Fibroblast of skin of scalp (primary cell): ENCODE measurements at places on chromosomes 6 and 20.

DNA sequence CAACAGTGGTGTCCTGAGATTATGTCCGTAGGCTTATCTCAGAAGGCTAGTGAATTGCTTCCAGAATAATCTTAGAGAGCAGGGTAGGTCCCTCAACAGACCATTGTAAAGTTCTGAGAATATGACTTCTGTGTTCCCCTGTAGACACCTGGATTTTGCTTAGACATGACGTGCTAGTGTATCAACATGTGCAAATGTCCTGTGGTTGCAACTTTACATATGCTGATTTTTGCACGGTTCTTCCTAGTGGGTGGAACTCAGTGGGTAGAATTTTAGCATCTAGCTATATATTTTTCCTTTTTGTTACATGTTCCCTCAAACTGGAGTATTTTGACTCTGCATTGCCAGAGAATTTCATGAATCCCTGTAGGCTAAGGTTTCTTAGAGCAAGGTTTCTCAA lies 459.2 kb downstream of the RNF144B start:
- no peak for DNase-seq

DNA sequence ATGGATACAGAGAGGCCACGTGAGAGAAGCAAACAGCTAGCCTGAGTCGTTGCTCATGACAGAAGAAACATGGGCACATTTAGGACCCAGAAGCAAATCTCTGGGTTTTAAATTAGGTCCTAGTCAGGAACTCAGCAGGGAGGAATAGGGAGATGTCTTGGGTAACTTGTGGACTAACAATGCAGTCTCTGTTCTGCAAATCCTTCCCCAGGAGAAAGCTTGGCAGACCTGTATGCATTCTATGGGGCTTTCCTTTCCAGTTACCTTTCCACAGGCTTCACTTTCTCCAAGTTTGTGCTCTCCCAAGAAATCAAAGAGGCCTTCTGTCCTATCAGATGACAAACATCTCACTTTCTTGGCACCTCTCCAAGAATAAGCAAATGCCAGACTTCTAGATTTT lies 47.2 kb upstream of the PLCB4 start:
- peak; percentile 28 for DNase-seq

- no peak for DNase-seq
Observed at GRCh38 chr6:108677894-108678293, 117.2 kb downstream of the FOXO3 start.

DNA sequence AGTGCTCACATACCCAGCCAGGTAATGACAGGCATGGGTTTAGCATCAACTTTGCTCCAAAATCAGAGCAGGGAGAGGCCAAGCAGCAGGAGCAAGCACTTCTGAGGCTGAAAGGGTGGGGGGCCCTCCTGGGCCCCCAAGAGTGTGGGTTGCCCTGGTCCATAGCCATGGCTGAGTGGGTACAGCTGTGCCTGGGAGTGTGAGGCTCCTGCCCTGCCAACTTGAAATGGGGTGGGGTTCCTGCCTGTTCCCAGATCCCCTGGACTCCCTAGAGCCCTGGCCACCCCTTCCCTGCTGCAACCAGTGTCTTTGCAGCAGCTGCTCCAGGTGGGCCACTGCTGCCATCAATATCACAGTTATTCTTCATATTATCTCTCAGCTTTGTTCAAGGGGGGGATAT lies 1224.2 kb upstream of the GJE1 start:
- DNase-seq: no peak

GRCh38 chr6:39524007-39524406 lies 201.2 kb downstream of the KIF6 start:
- DNase-seq: no peak

GRCh38 chr20:3685341-3685740 lies 3.5 kb upstream of the ADAM33 start:
- no peak for DNase-seq

GRCh38 chr6:161578478-161578877 lies 304.6 kb upstream of the AGPAT4 start:
- no peak for DNase-seq

GRCh38 chr6:43383021-43383667 lies 13.7 kb upstream of the ZNF318 start:
- DNase-seq: peak; percentile 57

DNA sequence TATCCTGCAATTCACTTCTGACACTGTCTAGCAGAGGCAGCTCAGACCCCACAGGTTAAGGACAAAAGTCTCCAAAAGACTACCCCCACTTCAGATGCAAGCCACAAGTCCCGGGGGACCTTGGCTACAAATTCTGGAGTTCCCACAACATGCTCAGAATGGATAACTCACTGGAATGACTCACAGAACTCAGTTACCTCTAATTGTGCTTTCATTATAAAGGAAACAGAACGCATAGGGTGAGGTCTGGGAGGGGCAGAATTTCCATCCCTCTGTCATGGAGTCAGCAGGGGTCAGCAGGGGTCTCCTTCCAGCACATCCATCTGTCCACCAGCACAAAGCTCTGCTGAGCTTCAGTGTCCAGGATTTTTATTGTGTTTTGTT lies 184.2 kb downstream of the CDH4 start:
- peak; percentile 94 for DNase-seq

DNA sequence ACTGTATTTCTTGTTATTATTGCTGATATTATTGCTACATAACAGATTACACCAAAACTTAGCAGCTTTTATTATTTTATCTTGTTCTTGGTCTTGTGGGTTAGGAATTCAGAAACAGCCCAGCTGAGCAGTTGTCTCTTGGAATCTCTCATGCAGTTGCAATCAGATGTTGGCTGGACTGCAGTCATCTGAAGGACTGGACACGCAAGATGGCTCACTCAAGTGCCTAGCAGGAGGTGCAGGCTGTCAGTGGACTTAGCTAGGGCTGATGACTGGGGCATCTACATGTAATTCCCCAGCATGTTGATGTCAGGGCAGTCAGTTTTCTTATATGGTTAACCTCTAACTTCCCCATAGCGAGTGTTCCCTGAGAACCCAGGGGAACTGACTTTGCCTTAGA lies 128.6 kb upstream of the PLCB4 start:
- DNase-seq: no peak

GRCh38 chr6:63807056-63807455 lies 171.5 kb downstream of the PHF3 start:
- DNase-seq: no peak

- peak; percentile 94 for DNase-seq
Observed at GRCh38 chr6:75331151-75331550, 46.6 kb upstream of the TMEM30A start.

DNA sequence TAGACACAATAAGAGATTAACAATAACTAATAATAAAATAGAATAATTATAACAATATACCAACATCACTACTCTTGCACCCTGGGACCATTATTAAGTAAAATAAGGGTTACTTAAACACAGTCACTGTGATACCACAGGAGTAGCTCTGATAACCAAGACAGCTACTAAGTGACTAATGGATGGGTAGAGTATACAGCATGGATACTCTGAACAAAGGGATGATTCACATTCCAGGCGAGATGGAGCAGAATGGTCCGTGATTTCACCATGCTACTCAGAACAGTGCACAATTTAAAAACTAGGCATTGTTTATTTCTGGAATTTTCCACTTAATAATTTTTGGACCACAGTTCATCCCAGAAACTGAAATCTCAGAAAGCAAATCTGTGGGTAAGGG lies 80.0 kb upstream of the FUT9 start:
- DNase-seq: no peak

DNA sequence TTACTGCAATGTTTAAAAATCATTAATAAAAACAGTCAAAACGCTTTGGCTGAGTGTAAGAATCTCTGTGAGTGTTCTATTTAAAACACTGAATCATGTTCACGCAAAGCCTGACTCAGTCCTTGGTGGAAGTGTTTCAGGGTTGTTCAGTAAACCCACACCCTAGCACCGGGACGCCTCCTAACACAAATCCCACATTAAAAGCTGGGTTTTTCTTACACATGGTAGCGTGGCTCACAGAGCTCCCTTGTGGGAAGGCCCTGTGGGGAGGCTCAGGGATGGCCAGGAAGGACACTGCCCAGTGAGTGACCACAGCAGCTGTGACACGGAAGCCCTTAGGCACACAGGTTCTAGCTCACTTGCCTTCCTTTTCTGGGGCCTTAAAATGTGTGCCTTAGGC lies 80.2 kb downstream of the GMPR start:
- DNase-seq: peak; percentile 74

DNA sequence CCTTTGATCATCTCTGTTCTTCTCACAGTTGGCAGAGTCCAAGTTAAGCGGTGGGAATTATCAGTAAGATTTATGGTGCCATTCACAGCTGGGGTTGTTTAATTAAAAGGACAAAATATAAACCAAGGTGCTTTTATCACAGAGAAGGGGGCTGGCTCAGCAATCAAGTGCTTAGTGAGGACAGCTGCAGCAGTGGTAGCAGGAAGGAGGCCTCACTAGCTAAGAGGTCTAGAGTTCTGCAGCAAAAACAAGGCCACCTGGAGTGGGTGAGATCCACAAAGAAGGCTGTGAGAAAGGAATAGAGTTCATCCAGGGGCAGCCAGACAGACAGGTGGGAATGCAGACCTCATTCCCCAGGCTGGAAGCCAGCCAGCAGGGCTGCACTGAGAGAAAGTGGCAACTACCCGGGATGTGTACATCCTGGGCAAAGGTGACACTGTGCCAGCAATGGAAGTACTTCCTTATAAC lies 37.1 kb downstream of the PIGU start:
- no peak for DNase-seq

GRCh38 chr6:110514818-110515217 lies 38.4 kb upstream of the SLC22A16 start:
- DNase-seq: no peak

DNA sequence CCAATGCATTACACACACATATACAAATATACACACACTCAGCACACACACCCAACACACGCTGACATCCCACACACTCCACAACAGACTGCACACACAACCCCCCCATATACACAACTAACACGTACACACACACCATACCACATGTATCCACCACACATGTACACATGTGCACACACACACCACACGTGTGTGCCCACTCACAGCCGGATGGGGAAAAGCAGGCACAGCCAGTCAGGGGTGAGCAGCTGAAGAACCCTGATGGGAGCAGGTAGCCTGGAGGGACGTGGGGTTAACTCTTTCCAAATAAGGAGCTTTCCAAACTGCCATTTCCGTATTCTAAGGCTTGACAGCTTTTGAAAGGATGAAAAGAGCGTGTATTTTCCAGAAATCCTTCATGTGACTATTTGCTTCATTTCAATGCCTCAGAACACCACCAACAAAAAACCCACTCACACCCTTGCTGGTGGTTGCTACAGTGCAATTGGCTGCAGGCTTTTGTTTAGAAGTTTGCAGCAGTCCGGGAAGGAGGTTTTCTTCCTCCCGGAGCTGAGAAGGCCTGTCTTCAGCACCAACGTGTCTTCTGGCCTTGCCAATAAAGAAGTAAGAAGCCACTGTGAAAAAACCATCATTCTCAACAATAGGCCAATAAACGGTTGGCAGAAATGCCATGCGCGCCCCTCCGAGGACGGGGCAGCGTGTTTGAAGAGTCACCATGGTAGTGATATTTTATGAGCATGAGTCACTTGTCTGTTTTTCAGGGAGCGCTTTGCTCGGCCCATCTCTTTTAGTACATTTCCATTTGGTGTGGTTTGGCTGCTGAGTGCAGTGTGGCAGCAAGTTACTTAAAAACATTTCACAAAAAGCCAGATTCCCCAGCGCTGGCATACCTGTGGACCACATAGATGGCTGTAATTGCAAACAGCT lies 131.3 kb upstream of the GMDS start:
- peak; percentile 46 for DNase-seq

- no peak for DNase-seq
Observed at GRCh38 chr6:4258733-4259132, 123.4 kb upstream of the ECI2 start.

DNA sequence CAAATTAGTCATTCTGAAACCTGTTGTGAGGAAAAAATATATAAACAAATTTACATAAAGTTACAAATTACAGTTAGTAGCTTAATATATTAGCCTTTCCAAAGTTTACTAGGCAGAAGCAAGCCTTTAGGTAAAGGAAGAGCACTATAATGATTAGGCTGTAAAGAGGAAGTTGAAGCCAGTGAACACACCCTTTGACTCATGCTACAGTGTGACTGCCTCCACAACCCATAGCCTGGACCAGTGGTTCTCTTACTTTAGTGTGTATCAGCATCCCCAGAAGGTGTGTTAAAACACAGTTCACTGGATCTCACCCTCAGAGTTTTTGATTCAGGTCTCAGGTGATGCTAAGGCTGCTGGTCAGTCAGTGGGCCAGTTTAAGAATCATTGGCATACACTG lies 91.4 kb upstream of the DEFB112 start:
- DNase-seq: no peak

GRCh38 chr6:80338201-80338836 lies 231.8 kb downstream of the BCKDHB start:
- peak; percentile 38 for DNase-seq

DNA sequence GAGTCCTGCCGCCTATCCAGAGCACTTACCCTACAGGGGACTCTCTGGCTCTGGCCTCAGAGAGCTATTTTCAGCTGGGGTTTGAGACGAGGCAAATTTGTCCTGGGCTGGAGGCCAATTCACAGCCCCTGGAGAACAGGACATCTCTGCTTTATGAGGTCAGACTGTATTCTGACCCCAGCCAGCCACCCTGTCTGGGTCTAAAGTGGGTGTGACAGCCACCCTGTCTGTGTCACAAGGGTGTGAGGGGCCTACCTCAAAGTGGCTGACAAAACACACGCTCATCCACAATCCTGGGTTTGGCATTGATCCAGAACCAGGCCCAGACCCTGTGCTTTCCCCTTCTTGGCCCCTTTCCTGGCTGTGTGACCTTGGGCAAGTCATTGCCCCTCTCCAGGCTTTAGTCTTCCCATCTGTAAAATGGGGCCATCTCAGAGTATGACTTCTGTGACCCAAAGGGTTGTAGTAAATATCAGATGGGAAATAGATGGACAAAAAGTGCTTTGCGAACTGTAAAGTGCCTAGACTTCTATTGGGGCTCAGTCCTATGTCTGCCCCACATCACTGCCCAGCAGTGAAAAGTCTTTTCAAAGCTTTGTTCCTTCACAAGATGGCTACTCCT lies 44.1 kb upstream of the TGM2 start:
- DNase-seq: peak; percentile 59

DNA sequence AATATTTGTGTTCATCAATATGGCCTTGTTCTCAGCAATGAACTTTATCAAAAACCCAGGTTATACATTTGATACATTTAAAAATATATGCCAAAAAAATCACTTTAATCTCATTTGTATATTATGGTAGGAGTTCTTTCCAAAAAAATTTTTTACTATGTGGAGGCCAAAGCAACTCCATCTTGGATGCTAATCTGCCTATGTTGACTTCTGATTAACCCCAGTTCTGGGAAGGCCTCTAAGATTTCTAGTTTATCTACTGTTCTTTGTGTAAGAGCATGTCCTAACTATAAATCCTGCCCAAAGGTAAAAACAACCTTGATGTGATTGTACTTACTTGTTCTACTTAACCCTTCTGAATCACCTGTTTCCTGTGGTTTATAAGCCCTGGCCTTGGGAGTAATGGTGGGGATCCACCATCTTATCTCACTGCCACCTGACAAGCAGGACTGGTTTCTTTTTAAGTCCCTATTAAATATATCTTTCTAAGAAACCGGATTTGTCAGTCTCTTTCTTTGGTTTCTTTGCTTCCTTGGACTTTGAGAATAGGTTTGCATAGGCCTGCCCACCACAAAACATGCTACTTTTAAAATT lies 46.7 kb downstream of the RNGTT start:
- DNase-seq: no peak
